ENCODE measurements at places on chromosomes 2 and 18.
A peak's percentile ranks its signal among the peaks of the same experiment; 100 is the strongest.

DNA sequence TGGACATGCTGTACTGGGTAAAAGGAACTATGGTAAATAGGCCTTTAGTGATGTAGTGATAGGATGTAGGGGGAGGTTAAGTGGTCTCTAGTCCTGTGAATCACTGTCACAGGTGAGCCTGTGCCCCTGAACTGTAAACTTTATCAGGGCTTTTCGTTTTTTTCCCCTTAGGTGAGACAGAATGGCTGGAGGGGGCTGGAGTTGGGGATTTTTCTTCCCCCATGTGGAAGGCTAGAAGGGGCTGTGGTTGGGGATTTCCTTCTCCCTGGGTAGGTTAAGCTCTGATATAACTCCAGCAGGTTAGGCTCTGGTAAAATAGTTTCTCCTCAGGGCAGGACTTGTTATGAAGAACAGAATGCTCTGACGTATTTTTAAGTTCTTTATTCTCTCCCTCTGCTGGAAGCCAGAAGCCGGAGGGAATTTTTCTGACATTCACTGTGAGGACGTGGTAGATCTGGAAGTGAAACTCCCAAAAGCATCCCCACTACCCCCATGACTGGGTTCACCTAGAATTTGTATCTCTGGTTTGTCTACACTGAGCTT lies 28.5 kb downstream of the PIKFYVE start:
- no peak for DNase-seq

DNA sequence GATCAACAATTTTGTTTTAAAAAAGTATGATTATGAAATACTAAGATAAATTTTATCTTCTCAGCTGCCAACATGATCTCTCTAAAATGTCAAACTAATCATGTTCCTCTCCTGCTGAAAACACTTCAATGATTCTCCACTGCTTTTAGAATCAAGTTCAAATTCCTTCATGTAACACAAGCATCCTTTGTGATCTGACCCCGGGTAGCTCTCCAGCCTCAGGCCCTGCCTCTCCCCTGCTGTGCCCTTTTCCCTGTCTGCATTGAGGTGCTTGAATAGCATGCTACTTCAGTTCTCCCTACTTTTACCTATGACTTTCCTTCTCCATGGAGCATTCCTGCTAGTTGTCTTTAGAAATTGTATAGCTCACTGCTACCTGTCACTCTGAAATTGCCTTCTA lies 274.8 kb downstream of the PDE11A start:
- no peak for DNase-seq

DNA sequence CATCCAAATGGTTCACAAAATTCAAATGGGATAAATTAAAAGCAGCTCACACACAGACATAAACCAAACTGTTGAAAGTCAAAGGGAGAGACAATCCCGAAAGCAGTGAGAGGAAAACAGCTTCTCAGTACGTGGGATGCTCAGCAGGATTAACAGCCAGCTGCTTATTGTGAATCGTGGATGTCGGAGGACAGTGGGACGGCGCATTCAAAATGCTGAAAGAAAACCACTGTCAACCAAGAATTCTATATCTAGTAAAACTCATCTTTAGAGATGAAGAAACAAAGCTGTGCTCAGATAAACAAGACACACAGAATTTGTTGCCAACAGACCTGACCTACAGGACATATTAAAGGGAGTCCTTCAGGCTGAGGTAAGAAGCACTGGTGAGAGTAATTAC lies 102.9 kb downstream of the NFATC1 start:
- no peak for DNase-seq

- no peak for DNase-seq
These were observed 55.8 kb downstream of the GDF7 start for GRCh38 chr2:20722592-20723240.

DNA sequence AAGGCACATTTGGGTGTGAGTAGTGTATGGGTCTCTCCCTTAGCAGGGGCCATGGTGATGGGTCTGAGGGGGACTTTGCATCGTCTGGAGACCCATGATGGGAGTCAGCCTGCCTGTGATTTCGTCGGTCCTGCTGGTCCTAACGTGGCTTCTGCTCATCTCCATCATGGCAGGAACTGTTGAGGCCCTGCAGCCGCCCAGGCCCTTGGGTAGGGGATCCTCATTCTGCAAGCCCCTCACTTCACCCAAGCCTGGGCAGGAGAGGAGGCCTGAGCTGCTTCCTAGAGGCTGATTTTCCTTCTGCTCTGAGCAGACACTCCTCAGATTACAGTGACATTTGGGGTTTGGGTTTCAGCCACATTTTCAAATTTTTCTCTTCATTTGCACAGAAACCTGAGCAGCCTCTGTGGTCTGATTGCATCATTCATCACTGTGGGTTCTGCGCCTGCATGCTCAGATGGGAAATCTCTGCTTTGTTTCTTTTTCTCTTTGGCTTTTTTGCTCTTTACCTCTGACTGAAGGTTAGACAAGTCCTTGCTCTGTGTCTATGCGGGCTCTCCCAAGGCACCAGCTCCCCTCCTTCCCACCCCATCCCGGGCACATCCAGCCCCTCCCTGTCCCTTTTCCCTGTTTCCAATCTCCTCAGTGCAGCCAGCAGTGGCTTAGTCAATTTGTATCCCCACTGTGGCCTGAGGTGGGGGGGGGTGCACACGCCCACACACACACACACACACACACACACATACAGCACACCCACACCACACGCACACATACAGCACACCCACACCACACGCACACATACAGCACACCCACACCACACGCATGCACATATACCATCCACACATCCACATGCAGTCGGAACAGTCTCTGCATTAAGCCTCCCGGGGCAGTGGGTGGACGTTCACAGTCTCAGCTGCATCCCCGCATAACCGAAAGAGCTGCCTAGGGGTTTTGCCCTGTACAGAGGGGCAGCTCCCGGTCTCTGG lies 305.4 kb upstream of the HS6ST1 start:
- no peak for DNase-seq

DNA sequence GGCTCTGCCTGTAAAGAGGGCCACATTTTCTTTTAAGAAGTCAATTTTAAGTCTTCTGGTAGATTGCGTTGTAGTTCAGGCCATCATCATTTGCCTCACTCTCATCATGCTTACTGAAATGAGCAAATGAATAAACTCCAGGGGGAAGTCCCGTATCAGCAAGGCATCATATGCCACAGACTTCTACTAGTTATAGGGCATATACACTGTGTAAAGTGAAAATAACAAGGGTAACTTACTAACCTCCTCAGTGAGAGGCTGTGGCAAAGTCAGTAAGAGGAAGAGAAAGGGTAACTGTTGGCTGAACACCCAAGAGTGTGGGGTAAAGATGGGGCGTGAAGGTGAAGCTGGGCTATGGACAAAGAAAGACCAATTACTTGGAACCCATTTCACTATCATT lies 456.2 kb downstream of the SPAG16 start:
- DNase-seq = no peak

DNA sequence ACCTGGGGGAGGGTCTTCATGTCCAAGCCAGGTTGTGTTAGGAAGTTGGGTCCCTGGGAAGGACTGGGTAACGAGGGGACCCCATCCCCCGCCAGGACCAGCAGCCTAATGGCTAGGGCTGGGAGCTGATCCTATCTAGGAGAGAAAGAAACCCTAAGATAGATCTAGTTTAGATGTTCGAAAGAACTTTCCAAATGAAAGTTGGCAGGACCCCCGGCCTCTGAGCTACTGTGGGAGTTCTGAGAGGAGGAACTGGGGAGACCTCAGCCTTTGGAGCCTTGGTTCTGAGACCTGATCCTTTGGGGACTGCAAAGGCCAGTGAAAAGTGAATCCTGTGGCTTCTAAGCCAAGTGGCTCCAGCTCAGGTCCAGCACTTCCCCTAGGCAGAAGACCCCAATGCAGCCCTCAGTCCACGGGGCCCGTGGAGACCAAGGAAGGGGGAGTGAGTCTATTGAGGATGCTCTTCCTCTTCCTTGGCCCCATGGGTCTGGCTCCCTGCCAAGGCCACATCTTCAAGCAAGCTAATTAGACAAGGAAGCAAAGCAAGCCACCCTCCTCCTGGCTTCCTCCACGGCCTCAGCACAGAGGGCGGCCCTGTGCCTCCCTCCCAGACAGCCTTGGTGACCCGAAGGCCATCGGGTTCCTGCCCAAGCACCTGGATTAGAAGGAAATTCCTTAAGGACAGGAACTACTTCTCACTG lies 23.5 kb downstream of the CCT7 start:
- no peak for DNase-seq

GRCh38 chr18:52348209-52348608 lies 8.2 kb downstream of the DCC start:
- no peak for DNase-seq

- no peak for DNase-seq
These were observed 116.9 kb downstream of the ERBB4 start for GRCh38 chr2:212421556-212422334.

DNA sequence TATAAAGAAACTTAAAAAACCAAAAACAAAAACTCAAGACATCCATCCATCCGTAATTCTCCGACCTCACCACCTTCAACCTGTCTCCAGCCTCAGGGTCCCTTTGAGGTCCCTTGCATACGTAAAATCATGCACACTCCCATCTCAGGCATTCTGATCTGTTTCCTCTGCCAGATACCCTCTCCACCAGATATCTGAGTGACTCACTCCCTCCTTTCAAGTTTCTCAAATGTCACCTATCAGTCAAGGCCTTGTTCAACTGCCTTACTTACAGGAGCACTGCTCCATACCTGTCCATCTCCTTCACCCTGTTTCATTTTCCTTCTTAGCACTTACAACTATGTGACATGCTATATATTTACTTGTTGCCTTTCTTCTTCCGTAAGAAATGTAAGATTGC lies 369.3 kb downstream of the NBAS start:
- no peak for DNase-seq

DNA sequence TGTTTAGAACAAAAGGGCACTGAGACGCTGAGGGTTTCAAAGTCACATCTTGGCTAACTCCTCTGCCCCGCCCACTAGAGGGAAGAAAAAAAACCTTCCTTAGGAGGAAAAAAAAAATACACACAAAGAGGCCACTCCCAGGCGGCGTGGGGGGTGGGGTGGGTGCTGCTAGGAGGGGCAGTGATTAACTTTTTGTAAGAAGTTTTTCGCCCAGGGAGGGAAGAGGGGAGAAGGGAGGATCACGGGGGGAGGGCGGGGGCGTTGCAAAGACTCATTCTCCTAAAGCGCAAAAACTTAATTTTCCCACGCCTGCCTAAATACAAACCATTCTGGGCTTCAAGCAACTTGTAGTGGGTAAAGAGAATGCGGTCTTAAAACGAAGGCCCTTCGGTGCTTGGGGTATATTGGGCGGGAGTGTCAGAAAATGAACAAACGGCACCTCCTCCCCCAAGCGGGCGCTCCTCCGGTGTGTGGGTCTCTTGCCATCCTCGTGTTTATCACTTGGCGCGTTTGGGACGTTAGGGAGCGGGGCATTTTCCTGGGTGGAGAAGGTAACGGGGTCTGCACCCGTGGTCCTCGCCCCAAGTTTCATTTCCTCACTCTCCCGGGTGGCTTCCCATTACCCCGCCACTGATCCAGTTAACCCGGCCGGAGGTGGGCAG lies 1.7 kb downstream of the CXCR4 start:
- DNase-seq = no peak

GRCh38 chr2:143600116-143600515 lies 470.9 kb downstream of the ARHGAP15 start:
- DNase-seq = no peak

GRCh38 chr18:28175930-28176697 lies 816 bp downstream of the CDH2 start:
- DNase-seq = peak; percentile 58

GRCh38 chr2:148906124-148906523 lies 31.1 kb downstream of the KIF5C start:
- no peak for DNase-seq

DNA sequence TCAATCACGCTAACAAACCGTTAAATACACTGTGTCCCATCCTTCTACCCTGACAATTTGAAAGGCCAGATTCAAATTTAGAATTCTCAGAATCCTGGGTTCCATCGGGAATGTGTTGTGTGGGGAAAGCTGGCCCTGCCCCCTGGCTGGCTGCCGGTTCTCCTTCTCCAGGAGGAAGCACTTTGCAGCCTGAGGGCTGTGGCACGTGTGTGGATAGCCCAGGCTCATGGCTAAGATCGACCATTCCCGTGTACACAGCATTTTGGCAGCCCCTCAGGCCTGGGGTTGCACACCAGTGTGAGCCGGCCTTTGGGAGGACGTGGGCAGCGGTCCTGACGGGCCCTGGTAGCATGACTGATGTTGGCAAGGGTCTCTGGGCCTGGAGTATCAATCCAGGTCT lies 51.0 kb upstream of the ROCK2 start:
- DNase-seq = no peak

GRCh38 chr2:217270485-217271121 lies 410.7 kb upstream of the TNP1 start:
- no peak for DNase-seq

- DNase-seq = no peak
These were observed 206.6 kb upstream of the RBMS1 start for GRCh38 chr2:160700021-160700814.

- no peak for DNase-seq
These were observed 447.5 kb downstream of the BCL11A start for GRCh38 chr2:60105906-60106305.

- no peak for DNase-seq
These were observed 940.2 kb upstream of the ZEB2 start for GRCh38 chr2:145460112-145460511.

DNA sequence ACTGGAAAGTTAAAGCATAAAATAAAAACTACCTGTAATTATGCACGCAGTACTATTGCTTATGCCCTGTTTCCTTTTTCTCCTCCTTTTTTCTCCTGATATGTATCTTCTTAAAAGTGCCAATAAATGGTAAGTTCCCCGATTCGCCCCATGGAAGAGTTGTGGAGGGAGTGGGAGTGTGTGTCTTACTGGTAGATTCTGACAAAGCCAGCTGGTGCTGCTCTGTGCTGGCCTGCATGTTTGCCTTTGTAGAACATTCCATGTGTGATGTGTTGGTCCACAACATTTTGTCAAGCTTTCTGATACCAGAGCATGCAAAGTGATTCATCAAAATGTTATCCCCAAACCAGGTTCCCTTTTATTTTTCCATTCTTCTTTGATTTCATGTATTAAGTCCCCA lies 356.9 kb upstream of the RAB12 start:
- DNase-seq = no peak

DNA sequence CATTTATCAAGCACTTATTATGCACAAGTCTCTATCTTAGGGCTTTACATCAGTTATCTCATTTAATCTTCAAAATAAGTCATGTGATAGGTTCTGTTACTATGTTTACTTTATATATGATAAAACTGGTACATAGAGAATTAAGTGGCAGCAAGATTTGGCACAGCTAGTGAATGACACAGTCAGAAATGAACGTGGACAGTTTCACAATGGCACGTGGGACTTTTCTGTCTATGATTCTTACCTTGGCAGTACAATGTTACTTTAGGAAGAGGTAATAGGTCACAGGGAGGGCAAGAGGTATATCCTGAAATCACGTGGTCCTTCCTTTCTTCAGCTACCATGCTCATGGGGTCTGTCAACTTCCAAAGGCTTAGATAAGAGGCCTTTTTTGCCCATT lies 53.4 kb downstream of the SLC4A10 start:
- DNase-seq = no peak

GRCh38 chr2:113129519-113130078 lies 2.2 kb downstream of the IL1RN start:
- DNase-seq = no peak

GRCh38 chr2:239732666-239733010 lies 292.5 kb downstream of the NDUFA10 start:
- no peak for DNase-seq

- DNase-seq = no peak
These were observed 20.0 kb downstream of the ACVR1 start for GRCh38 chr2:157856187-157856515.

All from caudate nucleus (tissue), 63 donors.